ENCODE measurements at places on chromosomes 2 and 18. TPM values are rescaled to one million over a fixed set of nuclear protein-coding genes. Genes with fewer than 3 reads are reported as not detected.

GRCh38 chr2:134128746-134129145, 125.1 kb upstream of the MGAT5 start:
- H3K36me3 ChIP-seq, result peaks cover 8% of the 10 kb centered on the region
- DNase-seq, result no peak
- no peaks in the 10 kb centered on the region for H3K27me3 ChIP-seq
- peaks cover 29% of the 10 kb centered on the region for H3K4me1 ChIP-seq
- H3K27ac ChIP-seq, result no peak overlapping the region

DNA sequence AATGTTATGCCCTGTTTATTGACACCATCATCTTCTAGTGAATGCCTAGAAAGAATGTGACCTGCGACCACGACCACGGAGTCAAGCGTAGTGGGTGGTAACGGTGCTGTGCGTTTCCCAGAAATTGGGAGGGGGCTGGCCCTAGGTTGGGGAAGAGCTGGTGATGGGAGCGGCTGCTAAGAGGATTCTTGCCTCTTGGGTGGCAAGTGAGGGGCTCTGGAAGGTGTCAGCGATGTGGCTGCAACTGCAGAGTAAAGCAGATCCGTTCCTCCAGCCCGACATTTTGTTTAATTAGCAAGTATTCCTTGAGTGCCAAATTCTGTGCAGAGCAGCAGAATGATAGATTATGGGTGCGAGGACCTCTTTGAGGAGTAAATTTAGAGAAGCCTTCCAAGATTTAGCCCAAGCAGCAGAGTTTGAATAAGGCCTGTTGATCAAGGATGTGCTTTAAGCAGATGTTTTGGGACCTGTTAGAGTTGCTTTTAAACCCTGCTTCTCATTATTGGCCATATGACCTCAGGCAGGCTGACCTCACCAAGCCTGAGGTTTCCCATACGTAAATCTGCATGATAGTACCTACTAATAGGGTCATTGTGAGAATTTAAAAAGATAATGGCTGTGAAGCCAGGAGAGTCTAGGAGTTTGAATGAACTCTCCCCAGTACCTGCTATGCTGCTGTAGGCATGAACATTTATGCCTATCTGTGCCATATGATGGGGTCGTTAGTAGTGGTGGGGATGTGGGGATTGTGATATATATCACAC, 287.7 kb downstream of the PTGR3 start:
- peaks cover 5% of the 10 kb centered on the region for H3K4me1 ChIP-seq
- DNase-seq, result no peak
- H3K27ac ChIP-seq, result no peak overlapping the region
- no peak overlapping the region for H3K4me3 ChIP-seq
- no peaks in the 10 kb centered on the region for H3K36me3 ChIP-seq

Gene NAT8
- not detected for total RNA-seq

DNA sequence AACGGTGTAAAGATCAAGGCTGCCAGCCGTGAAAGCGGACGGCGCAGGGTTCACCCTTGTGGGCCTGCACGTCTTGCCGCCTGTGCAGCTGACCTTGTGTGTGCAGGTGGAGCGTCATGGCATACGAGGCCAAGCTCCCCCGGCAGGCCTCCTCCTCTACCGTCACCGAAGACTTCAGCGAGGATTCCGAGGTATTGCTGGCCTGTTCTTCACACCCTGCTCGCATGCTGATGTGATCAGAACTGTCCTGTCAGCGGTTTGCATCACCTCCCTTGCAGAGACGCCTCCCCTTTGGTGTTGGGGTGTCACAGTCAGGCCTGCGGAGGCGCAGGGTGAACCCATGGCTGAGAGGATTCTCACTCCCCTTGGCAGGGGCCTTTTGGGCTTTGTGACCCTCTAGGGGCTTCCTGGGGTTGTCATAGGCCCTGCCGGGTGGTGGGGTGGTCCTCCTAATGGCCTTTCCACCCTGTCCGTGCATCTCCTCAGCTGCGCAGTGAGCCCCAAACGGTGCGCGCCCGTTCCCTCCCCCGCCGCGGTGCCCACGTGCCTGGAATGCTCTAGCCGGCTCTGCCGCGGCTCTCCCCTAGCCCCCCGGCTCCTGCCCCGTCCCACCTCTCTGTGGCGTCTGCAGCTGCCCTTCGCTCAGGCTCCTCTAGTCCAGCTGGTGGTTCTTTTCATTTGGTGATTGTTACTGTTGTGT, 92.5 kb downstream of the DGKD start:
- H3K27me3 ChIP-seq, result no peaks in the 10 kb centered on the region
- H3K4me3 ChIP-seq, result no peak overlapping the region
- no peak for DNase-seq
- no peak overlapping the region for H3K27ac ChIP-seq
- peaks cover 37% of the 10 kb centered on the region for H3K36me3 ChIP-seq
- H3K4me1 ChIP-seq, result peaks cover 24% of the 10 kb centered on the region

DNA sequence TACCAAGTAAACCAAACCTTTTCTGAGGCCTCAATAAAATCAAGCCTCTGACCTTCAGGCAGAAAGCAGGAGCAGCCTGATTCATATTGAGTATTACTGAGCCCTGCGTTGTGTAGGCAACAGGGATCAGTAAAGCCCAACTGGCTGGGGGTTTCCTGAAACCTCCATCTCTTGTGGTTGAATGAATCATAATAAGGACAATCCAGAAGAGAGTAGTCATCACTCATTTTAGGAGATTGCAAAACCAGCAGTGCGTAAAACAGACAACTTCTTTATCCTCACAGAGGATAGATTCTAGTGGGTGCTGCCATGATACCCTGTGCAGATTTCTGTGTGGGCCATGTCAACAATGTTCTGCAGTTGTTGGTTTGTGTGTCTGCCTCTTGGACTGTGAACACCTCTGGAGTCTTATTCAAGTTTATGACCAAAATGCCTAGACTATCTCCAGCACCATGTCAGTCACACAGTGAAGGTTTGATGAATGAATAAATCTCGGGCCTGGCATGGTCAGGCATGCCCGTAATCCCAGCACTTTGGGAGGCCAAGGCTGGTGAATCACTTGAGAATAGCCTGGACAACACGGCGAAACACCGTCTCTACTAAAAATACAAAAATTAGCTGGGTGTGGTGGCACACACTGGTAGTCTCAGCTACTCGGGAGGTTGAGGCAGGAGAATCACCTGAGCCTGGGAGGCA, 51.8 kb upstream of the RAB27B start:
- H3K4me1 ChIP-seq, result no peaks in the 10 kb centered on the region
- H3K4me3 ChIP-seq, result no peak overlapping the region
- no peak overlapping the region for H3K27ac ChIP-seq
- H3K36me3 ChIP-seq, result no peaks in the 10 kb centered on the region
- no peaks in the 10 kb centered on the region for H3K27me3 ChIP-seq
- no peak for DNase-seq

GRCh38 chr2:219466816-219467735, 31.6 kb upstream of the GMPPA start:
- H3K4me3 ChIP-seq, result no peak overlapping the region
- no peaks in the 10 kb centered on the region for H3K4me1 ChIP-seq
- H3K27me3 ChIP-seq, result no peaks in the 10 kb centered on the region
- no peak overlapping the region for H3K27ac ChIP-seq
- H3K36me3 ChIP-seq, result no peaks in the 10 kb centered on the region
- no peak for DNase-seq

Gene UNC80
- total RNA-seq, result 0.38 TPM

Gene GKN1
- total RNA-seq, result 1.4 TPM

Gene LRRC30
- 0.14 TPM for total RNA-seq

Gene LYPD6
- 0.38 TPM for total RNA-seq

DNA sequence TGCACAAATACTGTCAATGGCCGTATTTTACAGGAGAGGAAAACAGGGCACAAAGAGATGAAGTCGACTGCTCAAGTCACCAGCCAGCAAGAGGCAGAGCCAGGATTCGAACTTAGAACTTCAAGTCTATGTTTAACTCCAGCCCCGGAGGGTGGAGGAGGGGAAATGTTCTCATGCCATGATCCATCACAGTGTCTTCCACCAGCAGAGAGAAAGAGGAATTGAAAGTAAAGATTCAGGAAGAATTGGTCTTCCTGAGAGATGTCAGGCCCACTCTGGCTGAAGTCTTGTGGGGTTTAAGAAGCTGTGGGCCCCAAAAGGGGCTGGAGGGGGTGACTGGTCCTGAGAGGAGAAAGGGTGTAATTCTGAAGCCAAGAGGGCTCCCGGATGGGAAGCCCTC, 260.0 kb downstream of the TNS1 start:
- no peak overlapping the region for H3K4me3 ChIP-seq
- no peaks in the 10 kb centered on the region for H3K4me1 ChIP-seq
- no peaks in the 10 kb centered on the region for H3K27me3 ChIP-seq
- H3K36me3 ChIP-seq, result no peaks in the 10 kb centered on the region

- no peak overlapping the region for H3K4me3 ChIP-seq
- no peaks in the 10 kb centered on the region for H3K4me1 ChIP-seq
- H3K27me3 ChIP-seq, result no peaks in the 10 kb centered on the region
- no peak for DNase-seq
- no peak overlapping the region for H3K27ac ChIP-seq
These were observed 25.7 kb downstream of the MTHFD2 start for GRCh38 chr2:74223941-74224770.

DNA sequence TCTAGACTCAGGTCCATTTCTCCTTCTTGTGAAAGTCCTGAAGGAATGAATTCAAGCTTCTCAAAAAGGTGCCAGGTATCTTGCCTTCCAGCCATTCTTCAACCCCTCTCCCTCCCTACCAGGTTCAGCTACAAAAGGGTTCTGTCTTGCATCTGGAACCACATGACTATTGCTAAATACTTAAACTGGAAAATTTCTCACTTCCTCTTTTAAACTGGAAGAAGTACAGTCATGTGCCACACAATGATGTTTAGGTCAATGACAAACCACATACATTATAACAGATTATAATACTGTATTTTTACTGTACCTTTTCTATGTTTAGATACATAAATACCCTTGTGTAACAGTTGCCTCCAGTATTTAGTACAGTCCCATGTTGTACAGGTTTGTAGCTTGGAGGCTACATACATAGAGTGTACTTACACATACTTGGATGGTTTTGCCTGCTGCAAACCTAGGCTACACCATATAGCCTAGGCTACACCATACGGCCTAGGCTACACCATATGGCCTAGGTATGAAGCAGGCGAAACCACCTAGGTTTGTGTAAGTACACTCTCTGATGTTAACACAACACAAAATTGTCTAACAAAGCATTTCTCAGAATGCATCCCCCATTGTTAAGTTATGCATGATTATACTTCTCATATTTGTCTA, 142.0 kb upstream of the DNMT3A start:
- no peak overlapping the region for H3K27ac ChIP-seq
- H3K36me3 ChIP-seq, result no peaks in the 10 kb centered on the region
- H3K4me3 ChIP-seq, result no peak overlapping the region
- no peaks in the 10 kb centered on the region for H3K4me1 ChIP-seq
- DNase-seq, result no peak
- H3K27me3 ChIP-seq, result no peaks in the 10 kb centered on the region

GRCh38 chr2:52810460-52810859, 957.1 kb upstream of the CHAC2 start:
- H3K36me3 ChIP-seq, result no peaks in the 10 kb centered on the region
- H3K27ac ChIP-seq, result no peak overlapping the region
- H3K27me3 ChIP-seq, result no peaks in the 10 kb centered on the region
- H3K4me1 ChIP-seq, result no peaks in the 10 kb centered on the region

Gene FAP
- 1.5 TPM for total RNA-seq

DNA sequence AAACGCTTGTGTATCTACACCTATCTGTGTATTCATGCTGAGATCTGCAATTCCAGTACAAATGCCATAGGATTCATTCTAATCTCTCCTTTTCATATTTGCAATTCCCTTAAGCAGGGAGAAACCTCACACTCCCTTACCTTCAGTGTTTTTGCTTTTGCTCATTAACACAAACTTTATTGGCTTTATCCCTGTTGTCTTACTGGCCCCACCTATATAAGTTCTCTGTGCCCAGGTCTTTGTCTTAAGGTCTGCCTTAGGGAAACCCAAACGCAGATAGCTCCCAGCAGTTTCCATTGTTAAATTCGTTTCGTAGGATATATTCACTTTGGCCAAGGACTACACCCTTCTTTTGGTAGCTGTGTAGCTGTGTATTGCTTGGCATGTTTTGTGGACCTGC, 4.0 kb upstream of the SNORC start:
- DNase-seq, result no peak
- H3K27ac ChIP-seq, result no peak overlapping the region
- H3K4me1 ChIP-seq, result no peaks in the 10 kb centered on the region
- no peaks in the 10 kb centered on the region for H3K36me3 ChIP-seq
- H3K27me3 ChIP-seq, result no peaks in the 10 kb centered on the region

DNA sequence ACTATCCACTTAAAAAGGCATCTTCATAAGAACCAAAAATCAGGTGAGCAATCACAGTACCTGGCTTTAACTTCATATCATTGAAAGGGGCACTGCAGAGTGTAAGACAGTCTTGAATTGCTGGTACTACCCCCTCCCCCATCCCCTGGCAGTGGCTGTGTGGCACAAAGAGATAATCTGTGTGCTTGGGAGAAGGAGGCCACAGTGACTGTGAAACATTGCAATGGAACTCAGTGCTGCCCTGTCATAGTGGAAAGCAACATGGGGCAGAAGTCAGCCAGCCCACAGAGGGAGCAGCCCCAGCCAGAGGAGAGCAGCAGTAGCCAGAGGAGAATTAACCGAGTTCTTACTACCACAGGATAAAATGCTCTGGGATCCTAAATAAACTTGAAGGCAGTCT, 45.3 kb upstream of the UGP2 start:
- H3K4me1 ChIP-seq, result no peaks in the 10 kb centered on the region
- no peaks in the 10 kb centered on the region for H3K36me3 ChIP-seq
- H3K27ac ChIP-seq, result no peak overlapping the region
- H3K4me3 ChIP-seq, result no peak overlapping the region
- DNase-seq, result no peak
- H3K27me3 ChIP-seq, result no peaks in the 10 kb centered on the region

Measured in thymus (tissue), 14 donors.